NCI-H345 (cell line): ENCODE measurements at places on chromosomes 11 and 22.

GRCh38 chr11:2086239-2087040 lies 52.7 kb downstream of the IGF2 start:
- DNase-seq: no peak

- DNase-seq: no peak
Observed at GRCh38 chr11:90449606-90450005, 226.8 kb upstream of the CHORDC1 start.

- DNase-seq: no peak
Observed at GRCh38 chr11:30861531-30861930, 275.4 kb upstream of the MPPED2 start.

DNA sequence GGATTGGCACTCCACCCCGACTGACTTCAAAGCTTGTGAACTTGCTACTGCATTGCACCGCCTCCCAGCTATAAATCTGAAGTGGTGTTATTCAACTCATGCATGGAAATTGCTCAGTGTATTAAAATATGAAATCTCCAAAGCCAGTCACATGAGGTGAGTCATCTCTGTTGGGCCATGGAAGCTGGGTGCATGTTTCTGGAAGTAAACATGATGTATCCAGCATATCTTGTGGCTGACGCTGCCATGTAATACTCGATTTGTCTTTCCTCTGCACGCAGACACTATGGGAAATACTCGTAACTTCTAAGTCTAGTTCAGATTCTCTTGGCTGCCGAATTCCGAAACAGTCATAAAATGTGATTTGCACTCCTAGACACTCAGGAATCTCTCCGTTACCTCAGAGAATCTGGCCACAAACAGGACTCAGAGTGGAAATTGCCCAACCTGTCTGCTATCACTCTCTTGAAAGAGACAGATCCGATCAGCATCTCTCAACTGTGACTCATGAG lies 154.9 kb upstream of the MPPED2 start:
- DNase-seq: no peak

- DNase-seq: no peak
Observed at GRCh38 chr11:61543606-61544306, 35.2 kb downstream of the LRRC10B start.

DNA sequence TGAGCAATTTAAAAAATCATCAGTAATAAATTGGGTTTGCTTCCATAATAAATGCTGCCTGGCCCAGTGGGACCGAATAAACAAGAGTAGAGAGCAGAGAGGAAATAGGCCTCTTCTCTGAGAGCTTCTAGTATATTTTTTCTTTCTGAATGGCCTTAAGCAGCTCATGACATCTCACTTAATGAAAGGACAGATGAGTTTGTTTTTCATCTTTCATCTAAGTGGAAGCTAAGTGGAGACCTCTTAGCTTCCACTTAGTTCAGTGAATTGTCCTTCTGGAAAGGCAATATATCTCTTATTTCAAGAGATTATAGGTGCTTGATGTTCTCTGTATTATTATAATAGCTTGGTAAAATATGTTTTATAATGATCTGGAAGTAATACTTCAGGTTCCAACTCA lies 245.9 kb upstream of the ANO3 start:
- DNase-seq: peak; percentile 41

DNA sequence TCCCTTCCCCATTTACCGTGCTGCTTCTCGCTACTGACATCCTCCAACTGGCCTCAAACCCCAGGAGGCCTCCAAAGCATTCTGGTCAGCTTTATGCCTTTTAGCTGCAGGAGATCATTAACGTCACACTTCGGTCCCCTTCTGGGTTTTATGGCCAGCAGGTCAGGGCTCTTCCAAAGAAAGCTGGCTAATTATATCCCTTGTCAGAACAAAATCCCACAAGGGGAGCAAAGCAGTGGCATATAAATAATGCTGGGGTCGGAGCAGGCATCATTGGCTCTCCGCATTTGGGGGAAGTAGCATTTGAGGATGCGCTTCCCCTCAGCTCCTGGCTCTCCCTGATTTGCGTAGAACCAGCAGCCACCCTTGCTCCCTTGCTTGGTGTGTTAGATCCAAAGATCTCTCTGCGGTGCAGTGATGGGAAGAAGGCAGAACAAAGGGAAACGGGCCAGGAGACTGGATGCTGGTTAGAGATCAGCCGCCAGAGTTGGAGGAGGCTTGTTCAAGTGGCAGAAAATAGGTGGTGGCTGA lies 117.4 kb downstream of the DBX1 start:
- DNase-seq: no peak

GRCh38 chr22:49725516-49725915 lies 102.2 kb downstream of the BRD1 start:
- no peak for DNase-seq

DNA sequence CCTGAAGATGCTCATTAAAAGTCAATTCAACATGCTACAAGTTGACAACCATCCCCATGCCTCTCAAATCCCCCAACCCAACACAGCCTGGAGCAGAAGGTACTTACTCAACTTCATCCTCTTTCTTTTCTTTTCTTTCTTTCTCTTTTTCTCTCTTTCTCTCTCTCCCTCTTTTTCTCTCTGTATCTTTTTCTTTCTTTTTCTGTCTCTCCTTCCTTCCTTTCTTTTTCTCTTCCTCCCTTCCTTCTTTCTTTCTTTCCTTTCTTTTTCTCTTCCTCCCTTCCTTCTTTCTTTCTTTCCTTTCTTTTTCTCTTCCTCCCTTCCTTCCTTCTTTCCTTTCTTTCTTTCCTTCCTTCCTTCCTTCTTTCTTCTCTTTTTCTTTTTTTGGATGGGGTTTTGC lies 135.7 kb upstream of the SEZ6L start:
- DNase-seq: no peak

DNA sequence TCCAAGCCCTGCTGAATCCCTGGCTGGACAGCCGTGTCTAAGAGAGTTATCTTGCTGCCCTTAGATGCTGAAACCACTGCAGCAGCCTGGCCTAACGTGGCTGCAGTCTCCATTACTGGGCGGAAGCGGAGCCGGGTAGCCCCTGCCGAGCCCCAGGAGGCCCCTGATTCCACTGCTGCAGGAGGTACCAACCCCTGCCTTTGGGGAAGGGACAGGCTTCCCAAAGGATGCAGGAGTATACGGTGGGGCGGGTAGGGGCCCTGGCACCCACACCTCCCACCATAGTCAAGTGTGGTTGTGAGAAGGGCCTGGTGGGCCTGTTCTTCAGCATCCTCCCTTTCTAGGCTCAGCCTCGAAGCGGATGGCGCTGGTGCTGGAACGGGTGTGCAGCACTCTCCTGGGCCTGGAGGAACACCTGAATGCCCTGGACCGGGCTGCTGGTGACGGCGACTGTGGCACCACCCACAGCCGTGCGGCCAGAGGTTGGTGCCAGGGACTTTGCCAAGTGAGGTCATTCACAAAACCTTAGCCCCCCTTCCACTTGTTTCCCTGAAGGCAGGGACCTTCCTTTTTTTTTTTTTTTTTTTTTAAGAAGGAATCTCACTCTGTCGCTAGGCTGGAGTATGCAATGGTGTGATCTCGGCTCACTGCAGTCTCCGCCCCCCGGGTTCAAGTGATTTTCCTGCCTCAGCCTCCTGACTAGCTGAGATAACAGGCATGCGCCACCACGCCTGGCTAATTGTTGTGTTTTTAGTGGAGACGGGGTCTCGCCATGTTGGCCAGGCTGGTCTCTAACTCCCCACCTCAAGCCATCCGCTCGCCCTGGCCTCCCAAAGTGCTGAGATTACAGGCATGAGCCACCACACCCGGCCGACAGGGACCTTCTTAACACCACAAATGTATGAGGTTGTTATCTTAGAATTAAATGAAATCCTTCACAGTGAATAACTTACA lies 11.0 kb downstream of the TKFC start:
- DNase-seq: no peak

- peak; percentile 68 for DNase-seq
Observed at GRCh38 chr22:42661985-42662831, 13.0 kb upstream of the CYB5R3 start.

DNA sequence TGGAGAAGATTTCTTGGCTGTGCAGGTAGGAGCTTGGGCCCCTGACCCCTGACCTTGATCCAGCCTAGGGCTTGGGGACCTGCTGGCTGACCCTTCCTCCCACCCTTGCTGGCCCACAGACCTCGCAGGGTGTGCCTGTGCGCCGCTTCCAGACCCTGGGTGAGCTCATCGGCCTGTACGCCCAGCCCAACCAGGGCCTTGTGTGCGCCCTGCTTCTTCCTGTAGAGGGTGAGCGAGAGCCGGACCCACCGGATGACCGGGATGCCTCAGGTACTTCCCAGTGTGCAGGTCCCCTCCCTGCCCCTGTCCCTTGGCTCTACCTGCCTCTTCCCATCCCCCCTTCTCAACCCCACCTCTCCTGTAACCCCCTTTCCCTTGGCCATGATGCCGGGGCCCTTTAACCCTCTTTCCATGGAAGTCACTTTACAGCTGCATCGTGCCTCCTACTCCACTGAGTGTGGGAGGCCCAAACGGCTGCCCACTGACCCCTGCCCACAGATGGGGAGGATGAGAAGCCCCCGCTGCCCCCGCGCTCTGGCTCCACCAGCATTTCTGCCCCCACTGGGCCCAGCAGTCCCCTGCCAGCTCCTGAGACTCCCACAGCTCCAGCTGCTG lies 3.8 kb downstream of the INPPL1 start:
- DNase-seq: no peak

- peak; percentile 63 for DNase-seq
Observed at GRCh38 chr11:10669258-10670033, 24.1 kb downstream of the IRAG1 start.

GRCh38 chr11:34266090-34266912 lies 91.5 kb downstream of the ABTB2 start:
- no peak for DNase-seq

DNA sequence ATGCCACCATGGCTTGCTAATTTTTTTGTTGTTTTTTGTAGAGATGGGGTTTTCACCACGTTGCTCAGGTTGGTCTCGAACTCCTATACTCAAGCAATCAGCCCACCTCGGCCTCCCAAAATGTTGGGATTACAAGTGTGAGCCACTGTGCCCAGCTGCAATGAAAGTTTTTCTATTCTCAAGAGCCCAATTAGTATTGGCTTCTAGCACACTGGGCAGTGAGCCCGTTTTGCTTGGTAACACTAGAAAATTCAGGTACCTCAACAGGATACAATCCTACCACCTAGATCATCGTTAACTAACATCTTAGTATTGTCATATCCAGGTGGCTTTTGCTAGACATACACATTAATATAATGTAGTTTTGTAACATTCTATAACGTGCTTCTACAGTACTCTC lies 19.0 kb downstream of the SEC14L3 start:
- DNase-seq: no peak

GRCh38 chr11:77407613-77408012 lies 66.3 kb downstream of the PAK1 start:
- peak; percentile 40 for DNase-seq

- peak; percentile 35 for DNase-seq
Observed at GRCh38 chr11:33774736-33775466, 581 bp upstream of the FBXO3 start.

DNA sequence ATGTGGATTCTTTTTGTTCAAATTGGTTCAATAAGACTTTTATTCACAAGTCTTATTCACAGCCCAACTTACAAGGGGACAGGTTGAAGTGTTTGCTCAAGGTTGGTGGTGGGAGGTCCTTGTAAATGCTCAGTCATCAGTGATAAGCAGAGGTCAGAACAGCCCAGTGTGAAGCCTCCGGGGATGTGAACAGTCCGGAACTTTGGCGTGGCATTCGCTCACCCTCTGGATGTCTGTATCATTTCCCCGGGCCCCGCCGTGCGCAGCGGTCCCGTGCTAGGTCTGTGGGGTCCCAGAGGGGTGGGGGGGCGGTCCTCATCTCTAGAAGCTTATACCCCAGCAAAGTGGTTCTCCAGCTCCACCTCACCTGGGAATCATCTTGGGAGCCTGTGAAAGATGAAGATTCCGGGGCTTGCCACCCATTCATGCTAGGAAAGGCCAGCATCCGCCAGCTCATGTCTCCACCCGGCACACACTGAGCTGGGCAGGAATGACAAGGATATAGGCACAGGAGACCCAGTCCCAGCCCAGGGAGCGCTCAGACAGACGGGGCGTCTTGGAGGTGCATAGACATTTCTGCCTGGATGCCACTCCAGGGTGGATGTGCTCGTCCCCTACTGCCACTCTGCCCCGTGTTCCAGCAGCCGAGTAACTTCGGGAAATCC lies 327.5 kb downstream of the TBC1D22A start:
- DNase-seq: no peak

- DNase-seq: no peak
Observed at GRCh38 chr11:124900464-124900863, 2.8 kb upstream of the ROBO4 start.

DNA sequence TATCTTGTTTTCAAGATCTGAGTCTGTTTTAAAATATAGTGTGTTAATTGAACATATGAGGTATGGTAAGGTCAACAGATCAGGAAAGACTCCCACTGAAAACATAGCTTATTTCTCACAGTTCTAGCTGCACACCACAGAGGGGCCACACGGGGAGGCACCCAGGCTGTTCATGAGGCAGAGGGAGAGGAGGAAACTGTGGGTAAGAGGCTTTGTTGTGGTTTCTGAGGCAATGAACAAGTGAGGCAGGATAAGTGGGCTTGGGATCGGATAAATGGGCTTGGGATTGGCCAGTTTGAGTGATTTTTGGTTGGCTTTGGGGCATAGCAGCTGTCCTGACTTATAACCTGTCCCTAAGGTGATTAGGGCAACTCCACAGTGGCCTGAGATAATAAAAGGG lies 242.1 kb downstream of the LUZP2 start:
- no peak for DNase-seq

- DNase-seq: peak; percentile 66
Observed at GRCh38 chr22:23862103-23862502, 4.4 kb downstream of the SLC2A11 start.

- DNase-seq: no peak
Observed at GRCh38 chr11:93396316-93396715, 65.8 kb downstream of the DEUP1 start.

- no peak for DNase-seq
Observed at GRCh38 chr11:44863231-44863630, 87.5 kb downstream of the TP53I11 start.

GRCh38 chr22:16603448-16603768 lies 10.8 kb upstream of the CCT8L2 start:
- DNase-seq: no peak

- peak; percentile 54 for DNase-seq
Observed at GRCh38 chr11:115078461-115079438, 400.4 kb downstream of the NXPE2 start.

DNA sequence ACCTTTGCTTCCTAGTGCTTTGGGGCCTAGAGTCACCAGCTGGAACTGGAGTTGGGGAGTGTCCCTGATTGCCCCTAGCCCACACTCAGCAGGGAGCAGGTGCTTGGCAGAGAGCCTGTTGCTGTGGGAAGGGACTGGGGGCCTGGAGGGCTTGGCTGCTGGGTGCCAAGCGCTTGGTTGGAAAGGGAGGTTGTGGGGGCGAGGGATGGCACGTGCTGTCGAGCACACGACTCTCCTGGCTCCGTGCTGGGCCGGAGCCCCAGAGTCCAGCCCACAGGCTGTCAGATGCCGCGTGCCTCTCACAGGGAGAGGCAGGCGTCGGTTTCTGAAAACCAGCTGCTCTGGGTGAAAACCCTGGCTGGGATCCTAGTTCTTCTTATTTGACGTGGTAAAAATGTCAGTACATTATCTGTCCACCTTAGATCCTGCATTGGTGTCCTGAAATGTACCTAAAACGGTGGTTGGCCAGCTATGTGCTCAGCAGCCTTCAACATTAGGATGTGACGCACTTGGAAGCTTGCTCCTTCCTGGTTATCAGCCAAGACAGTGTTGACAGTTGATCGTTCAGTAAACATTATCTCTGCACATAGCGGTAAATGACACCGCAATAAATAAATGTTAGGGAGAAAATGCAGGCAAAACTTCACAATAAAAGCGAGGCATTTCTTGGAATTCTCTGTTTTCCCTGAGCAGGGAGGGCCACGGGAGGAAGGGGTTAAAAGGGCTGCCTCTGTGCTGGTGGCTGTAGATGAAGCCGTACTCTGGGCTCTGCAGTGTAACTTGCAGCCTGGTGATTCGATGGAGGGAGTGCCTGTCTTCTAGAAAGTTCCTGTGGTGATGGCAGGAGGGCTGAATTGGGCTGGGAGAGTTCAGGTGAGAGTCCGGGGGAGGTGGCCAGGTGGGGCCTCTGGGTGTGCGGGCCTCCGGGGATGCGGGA lies 29.2 kb downstream of the GRAMD4 start:
- DNase-seq: peak; percentile 81
